T1000 (cell line): ENCODE measurements at places on chromosomes 11 and 22.
A peak's percentile ranks its signal among the peaks of the same experiment; 100 is the strongest.

DNA sequence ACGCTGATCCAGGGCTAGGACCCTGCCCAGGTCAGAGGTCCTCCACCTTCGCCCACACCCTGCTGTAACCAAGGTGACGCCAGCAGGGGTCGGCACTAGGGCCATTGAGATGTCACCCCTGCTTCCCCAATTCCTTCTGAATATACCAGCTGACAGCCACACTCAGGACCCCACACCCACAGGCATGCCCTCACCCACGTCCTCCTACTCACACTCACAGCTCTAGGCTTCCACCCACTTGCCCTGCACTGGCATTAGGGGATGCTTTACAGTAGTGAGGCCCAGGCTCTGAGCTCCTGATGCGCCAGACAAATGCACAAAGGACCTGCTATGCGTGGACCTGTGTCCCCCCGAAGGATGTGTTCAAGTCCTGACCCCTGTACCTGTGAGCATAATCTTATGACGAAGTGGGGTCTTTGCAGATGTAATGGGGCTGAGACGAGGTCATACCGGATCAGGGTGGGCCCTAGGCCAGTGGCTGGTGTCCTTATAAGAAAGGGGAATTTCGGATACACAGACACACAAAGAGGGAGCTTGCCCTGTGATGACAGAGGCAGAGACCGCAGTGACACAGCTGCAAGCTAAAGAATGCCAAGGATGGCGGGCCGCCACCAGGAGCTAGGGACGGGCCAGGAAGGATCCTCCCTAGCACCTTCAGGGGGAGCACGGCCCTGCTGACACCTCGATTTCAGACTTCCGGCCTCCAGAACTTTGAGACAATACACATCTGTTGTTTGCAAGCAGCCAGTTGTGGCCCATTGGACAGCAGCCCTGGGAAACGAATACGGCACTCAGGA, 11.2 kb downstream of the WNT11 start:
- no peak for DNase-seq

- DNase-seq, result no peak
Measured at GRCh38 chr11:76729214-76729613, 53.9 kb upstream of the TSKU start.

GRCh38 chr22:36946421-36947158, 33.2 kb downstream of the CSF2RB start:
- DNase-seq, result no peak

GRCh38 chr22:36155702-36156101, 4.9 kb downstream of the APOL3 start:
- DNase-seq, result no peak

GRCh38 chr11:73932781-73933180, 18.0 kb upstream of the DNAJB13 start:
- no peak for DNase-seq

GRCh38 chr11:73493956-73494598, 103.8 kb downstream of the FAM168A start:
- peak; percentile 34 for DNase-seq

DNA sequence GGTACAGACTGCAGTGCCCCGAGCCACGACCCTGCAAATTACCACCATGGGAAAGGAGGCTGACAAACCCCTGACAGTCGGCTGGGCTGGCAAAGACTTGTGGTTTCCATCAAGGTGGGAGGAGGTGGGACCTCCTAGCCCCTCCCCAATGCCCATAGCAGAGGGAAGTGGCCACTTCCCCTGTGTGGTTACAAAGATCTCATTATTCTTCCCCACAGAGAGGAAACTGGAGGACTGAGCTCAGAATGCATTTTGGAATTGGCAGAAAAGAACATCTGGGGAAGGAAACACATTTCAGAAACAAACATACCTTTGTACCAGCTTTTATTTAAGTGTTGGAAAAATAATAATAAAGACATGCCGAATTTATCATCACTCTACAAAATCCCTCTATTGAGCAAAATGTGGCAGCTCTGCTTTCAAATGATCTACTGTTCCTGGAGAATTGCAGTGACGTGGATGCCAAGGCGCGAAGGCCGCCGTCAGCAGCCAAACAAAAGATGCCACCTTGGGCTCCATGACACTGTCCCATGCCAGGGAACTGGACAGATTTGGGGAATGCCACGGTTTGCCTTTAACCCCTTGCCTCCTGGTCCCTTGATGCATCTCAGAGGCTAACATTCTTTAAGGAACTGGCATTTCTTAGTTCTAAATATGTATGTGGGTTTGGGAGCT, 169.6 kb downstream of the CRYBB2 start:
- DNase-seq, result no peak

DNA sequence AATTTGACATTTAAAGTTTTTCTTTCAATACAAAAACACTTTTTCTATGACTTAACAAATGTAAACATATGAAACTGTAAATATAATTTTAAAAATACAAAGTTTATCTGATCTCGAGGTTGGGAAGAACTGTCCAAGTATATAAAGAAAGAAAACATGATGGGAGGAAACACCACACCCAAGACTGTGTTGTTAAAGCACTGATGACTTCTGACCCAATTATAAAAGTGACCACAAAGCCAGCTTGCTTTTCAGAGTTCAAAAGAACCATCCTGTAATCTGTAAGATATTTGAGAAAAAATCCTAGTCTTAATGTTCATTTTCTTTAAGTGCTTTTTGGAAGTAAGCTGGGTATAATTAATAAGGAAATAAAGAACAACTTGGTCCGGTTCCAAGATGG, 15.6 kb downstream of the CEP57 start:
- no peak for DNase-seq

DNA sequence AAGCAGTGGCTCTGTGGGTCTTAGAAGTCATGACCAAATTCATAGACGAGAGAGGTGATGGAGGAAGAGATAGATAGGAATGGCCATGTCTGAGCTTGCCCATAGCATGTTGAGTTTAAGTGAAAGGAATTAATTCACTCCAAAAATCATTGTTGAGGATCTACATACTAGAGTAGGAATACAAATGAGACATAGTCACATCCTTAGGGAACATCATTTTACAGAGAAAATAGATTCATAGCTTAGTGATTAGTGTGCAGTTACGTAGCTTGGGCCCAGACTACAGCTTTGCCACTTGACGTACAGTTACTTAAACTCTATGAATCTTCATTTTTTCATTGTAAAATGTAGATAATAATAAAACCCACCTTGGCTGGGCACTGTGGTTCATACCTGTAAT, 21.4 kb upstream of the BMAL1 start:
- DNase-seq, result no peak

DNA sequence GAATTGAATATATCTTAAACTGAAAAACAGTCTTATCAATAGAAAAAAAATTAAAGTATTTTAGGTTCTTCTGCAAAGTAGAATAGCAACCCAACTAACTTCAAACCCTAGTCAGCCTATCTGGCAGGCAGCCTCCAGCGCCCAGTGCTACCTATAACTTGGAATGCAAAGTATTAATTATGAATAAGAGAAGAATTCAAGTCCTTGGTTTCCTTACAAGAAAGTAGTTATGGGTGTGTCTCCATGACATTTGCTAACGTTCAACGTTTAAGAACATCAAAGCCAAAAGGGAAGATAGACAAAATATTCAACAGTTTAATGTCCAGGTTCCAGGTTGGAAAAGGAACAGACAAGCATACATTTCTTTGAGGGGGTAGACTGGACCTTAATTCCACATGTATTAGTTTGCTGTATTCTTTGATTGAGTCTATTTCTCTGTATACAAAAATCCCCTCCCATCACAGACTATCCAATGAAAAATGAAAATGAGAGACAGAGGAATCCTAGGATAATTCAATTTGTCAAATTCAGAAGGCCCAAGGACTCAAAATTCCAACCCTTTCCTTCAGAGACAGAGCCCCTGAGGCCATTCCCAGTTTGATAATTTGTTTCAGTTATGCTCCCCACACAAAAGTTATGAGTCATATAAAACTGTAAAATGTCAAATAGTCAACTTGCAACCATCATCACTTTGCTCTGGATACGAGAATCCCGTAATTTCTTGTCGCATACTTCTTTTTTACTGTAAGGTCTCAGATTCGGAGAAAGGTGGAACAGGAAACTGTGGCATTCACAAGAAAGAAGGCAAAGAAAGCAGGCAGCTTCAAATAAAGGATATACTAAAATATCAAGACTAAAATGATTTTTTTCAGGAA, 83.7 kb upstream of the CHRM4 start:
- no peak for DNase-seq

- no peak for DNase-seq
Measured at GRCh38 chr22:48717883-48718817, 1109.5 kb downstream of the BRD1 start.

- peak; percentile 20 for DNase-seq
Measured at GRCh38 chr11:94193288-94193687, 64.6 kb downstream of the PANX1 start.

GRCh38 chr11:95067841-95068219, 1.1 kb downstream of the SRSF8 start:
- DNase-seq, result no peak

- no peak for DNase-seq
Measured at GRCh38 chr11:120172054-120172911, 34.4 kb upstream of the TRIM29 start.

DNA sequence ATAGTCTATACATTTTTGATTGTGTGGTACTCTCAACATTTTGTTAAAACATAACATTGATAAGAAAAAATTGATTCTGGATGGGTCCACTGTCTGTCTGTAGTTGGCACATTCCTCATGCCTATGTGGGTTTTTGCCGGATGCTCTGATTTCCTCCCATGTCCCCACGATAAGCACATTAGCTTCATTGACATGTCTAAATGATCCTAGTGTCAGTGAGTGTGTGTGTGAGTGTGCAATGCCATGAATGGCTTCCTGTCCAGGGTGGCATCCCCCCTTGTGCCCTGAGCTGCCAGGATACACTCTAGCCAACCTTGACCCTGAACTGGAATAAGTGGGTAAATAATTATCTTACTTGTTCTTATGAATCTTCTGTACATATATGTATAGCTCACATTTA, 5.4 kb downstream of the SFI1 start:
- DNase-seq, result no peak

DNA sequence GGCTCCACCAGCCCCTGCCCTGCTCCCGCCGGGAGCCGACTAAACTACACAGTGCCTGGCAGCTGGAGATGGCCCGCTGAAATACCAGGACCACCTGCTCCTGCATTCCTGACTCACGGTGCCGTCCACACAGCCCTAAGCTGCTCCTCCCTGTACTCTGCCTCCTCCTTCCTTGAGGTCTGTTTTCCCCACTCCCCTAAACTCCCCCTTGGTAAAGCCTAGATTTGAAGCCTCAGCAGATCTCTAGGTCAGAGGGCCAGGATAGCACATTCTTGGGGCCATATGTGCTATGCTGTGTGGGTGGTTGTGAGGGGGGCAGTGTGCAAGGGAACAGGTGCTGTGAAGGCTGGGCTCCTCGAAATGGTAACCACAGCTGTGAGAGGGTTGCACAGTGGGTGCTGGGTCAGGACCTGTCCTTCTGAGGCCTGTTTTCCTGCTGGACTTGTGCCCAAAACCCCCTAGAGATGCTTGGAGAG, 9.7 kb downstream of the LRFN4 start:
- DNase-seq, result no peak

DNA sequence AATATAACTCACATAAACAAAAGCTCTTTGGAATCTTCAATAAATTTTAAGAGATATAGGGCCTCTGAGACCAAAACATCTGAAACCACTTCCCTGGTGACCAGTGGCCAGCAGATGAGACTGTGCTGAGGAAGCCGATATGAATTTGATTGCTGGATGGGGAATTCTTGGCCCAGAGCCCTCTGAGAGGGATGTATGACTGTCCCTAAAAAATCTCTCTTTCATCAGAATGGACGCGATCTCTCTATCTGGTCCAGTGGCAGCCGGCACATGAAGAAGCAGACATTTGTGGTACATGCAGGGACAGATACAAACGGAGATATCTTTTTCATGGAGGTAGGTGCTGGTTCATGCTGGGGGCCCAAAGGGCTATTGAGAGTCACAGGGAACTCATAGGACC, 37.5 kb downstream of the MYBPC3 start:
- DNase-seq, result no peak
